Suppressor macrophage (primary cell): ENCODE measurements at places on chromosomes 12 and 14.

DNA sequence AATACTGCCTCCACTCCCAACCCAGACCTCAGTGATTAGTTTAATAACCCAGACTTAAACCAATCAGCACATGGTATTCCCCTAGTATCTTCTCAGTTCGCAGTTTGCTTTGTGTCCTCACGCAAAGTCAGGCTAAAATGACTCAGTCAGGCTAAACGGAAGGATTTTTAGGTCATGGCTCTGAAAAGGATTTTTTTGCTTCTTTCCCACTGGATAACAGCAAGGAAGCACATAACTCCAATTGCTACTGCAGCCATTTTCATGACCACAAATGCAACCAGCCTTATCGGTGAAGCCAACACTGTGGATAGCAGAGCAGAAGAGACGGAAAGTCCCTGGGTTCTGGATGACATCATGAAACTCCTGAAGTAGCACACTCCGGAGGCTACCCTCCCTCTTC is 67.7 kb downstream of the ZC3H14 start:
- no peak for DNase-seq

GRCh38 chr14:32478050-32478449 is 149.0 kb downstream of the AKAP6 start:
- no peak for DNase-seq

GRCh38 chr14:91352728-91353692 is 64.6 kb downstream of the CCDC88C start:
- DNase-seq: no peak

DNA sequence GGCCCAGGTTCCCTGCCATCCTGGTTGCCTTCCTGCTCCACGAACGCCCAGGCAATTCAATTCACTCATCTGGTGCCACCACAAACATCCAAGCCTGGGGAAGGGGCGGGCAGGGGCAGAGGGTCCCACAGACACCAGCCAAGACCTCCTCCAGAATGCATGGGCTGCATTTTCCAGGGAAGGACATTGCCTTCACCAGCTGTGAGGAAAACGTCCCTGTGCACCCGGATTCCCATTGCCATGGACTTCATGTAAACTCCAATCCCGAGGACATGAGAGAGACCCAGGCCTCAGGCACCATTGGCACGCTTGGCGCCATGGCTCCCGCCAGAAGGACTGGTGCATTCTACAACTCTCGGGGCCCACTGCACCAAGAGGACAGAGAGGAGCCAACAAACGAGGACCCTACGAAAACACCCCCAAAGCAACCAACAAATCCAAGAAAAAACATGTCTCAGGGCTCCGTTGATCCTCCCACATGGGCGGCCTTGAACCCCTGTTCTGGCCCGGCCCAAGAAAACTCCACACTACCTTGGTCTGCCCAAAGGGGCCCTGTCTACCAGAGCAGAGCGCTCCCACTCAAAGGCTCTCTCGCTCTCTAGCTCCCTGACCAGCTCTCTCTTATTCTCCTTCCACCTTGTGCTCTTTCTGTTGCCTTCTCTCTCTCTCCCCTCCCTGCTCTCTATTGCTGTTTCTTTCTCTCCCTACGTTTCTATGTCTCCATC is 183.9 kb downstream of the ALG10 start:
- no peak for DNase-seq

GRCh38 chr12:106154751-106155273 is 16.1 kb upstream of the NUAK1 start:
- no peak for DNase-seq

- no peak for DNase-seq
Observed at GRCh38 chr14:93030761-93031160, 85.0 kb downstream of the ITPK1 start.
